ENCODE measurements at places on chromosomes 4 and X. TPM values are rescaled to one million over a fixed set of nuclear protein-coding genes. Genes with fewer than 3 reads are reported as not detected.
A peak's percentile ranks its signal among the peaks of the same experiment; 100 is the strongest.

- no peak for DNase-seq
- no peaks in the 10 kb centered on the region for H3K27me3 ChIP-seq
- no peak overlapping the region for H3K27ac ChIP-seq
These were observed 562.8 kb upstream of the POU3F4 start for GRCh38 chrX:82945332-82945731.

GRCh38 chr4:185280608-185281007 lies 71.2 kb downstream of the SNX25 start:
- no peaks in the 10 kb centered on the region for H3K27me3 ChIP-seq
- H3K36me3 ChIP-seq, result no peaks in the 10 kb centered on the region
- no peak for DNase-seq
- no peak overlapping the region for H3K27ac ChIP-seq
- no peak overlapping the region for H3K4me3 ChIP-seq

- no peak for DNase-seq
- H3K4me3 ChIP-seq, result no peak overlapping the region
- no peaks in the 10 kb centered on the region for H3K36me3 ChIP-seq
- H3K27me3 ChIP-seq, result no peaks in the 10 kb centered on the region
- H3K27ac ChIP-seq, result no peak overlapping the region
- H3K4me1 ChIP-seq, result no peaks in the 10 kb centered on the region
These were observed 334.7 kb upstream of the NDST3 start for GRCh38 chr4:117699595-117699994.

- DNase-seq, result no peak
- H3K36me3 ChIP-seq, result no peaks in the 10 kb centered on the region
- no peaks in the 10 kb centered on the region for H3K4me1 ChIP-seq
- H3K27ac ChIP-seq, result no peak overlapping the region
- peaks cover 53% of the 10 kb centered on the region for H3K27me3 ChIP-seq
These were observed 112.1 kb downstream of the SORCS2 start for GRCh38 chr4:7304436-7304835.

DNA sequence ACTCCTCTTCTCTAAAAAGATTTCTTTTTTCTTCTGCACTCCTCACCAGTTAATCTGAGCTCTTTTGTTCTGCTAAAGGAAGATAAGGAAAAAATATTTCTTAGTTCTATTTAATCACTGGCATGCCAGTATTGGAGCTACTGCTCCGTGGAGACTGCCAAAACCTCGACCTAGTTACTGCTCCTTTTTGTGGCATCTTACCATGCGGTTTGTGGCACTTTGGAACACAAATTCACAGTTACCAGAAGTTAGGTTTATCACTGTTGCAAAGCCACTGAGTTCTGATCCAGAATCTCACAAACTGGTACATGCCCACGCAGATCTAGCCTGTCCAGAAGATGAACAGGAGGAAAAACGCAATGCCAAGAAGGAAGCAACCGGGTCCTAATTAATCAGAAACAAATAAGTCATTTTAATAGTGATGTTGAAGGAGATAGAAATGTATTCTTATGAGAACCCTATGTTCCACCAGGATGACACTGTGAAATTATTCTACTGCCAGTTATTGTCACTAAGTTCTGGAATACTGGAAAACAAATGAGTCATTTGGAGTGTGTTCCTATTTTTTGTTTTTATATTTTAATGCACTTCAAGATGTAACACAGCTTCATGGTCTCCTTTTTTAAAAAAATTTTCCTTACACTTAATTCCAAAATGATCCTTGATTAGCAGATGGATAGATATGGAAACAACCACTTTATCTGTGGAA lies 106.7 kb upstream of the GK2 start:
- DNase-seq, result no peak
- H3K4me3 ChIP-seq, result no peak overlapping the region
- no peak overlapping the region for H3K27ac ChIP-seq

DNA sequence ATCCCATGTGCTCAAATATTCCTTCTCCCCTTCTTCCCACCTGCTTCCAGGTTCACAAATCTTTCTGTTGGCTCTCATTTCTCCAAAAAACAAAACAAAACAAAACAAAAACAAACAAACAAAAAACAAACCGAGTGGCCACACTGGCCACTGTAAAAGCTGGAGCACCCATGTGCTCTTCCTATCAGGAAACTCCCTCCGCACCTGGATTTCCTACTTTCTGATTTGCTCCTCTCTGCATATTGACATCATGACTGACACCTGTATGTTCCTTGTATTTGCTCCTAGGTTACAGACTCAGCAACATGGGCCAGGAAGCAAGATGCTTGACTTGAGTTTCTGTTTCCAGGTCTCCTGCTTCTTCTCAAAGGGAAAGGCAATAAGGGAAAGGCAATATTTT lies 258.8 kb downstream of the GPC3 start:
- H3K27me3 ChIP-seq, result no peaks in the 10 kb centered on the region
- no peak for DNase-seq
- no peak overlapping the region for H3K27ac ChIP-seq

DNA sequence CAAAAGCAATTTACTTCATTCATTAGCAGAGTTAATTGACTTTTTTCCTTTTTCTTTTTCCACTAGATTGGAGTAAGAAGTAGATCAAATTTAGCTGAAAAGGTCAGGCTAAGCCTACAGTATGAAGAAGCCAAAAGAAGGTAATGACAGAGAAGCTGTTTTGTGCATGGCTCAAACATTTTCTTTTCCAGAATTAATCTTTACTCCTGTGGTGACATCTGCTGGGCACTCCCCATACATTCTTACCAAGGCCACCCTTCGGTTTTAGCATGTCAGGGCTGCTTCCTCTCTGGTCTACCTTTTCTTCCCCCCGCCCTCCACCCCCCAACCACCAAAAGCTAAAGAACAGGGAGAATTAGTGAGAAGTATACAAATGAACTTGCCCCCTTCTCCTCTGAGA lies 70.2 kb downstream of the CLDN22 start:
- H3K36me3 ChIP-seq, result no peaks in the 10 kb centered on the region
- DNase-seq, result no peak
- H3K27ac ChIP-seq, result no peak overlapping the region
- H3K4me3 ChIP-seq, result no peak overlapping the region

GRCh38 chr4:180394730-180395129 lies 1848.5 kb upstream of the TENM3 start:
- H3K36me3 ChIP-seq, result peaks cover 8% of the 10 kb centered on the region
- H3K4me1 ChIP-seq, result no peaks in the 10 kb centered on the region
- peak overlapping the region; percentile 71 for H3K4me3 ChIP-seq
- H3K27me3 ChIP-seq, result no peaks in the 10 kb centered on the region
- H3K27ac ChIP-seq, result peak overlapping the region; percentile 80
- DNase-seq, result no peak

DNA sequence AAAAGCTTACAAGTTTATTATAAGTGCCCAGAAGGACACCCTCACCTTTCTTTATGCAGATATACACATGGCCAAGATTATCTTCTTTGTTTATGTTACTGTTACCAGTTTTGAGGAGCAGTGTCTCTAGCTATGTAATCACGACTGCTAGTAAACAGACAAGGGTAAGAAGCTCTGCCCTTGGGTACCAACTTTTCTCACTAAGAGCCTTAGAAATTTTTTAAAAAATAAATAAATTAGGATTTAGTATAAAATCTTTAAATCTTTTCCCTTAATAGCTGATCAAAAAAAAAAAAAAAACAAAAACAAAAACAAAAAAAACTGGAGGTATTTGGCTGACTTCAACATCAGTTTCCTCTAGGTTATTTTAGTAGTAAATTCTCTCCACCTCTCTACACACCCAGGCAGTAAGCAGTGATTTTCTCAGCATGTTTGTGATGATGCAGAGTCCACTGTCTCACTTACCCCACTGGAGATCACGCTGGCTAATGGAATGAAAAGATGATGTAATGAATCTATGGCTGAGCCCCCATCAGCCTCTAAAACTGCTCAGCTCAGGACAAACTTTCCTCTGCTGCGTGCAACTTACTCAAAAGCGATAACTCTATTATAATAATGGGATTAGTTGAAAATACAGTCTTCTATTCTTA lies 125.9 kb downstream of the FRYL start:
- H3K27me3 ChIP-seq, result no peaks in the 10 kb centered on the region
- H3K4me3 ChIP-seq, result no peak overlapping the region
- peaks cover 38% of the 10 kb centered on the region for H3K36me3 ChIP-seq
- peaks cover 49% of the 10 kb centered on the region for H3K4me1 ChIP-seq
- H3K27ac ChIP-seq, result no peak overlapping the region

GRCh38 chrX:153909024-153909979 lies 4.8 kb downstream of the AVPR2 start:
- no peaks in the 10 kb centered on the region for H3K27me3 ChIP-seq
- no peak for DNase-seq

DNA sequence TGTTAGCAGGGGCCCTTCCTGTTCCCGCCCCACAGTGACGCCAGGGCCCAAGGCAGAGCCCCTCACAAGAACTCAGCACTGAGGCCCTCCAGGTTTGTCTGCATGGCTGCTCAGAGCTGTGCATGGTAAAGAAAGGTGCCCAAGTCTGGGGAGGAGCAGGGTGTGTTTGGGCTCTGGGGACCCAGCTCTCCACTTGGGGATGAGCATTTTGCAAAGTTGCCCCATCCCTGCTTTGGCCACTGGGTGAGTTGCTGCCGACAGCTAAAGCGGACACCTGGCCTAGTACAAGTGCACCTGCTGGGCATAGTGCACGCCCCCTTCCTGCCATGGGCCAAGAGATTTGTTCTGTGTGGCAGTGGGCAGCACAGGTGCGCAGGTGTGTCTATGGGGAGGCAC lies 2.0 kb upstream of the MXD4 start:
- H3K4me3 ChIP-seq, result peak overlapping the region; percentile 55
- H3K27ac ChIP-seq, result no peak overlapping the region
- H3K4me1 ChIP-seq, result no peaks in the 10 kb centered on the region

Gene GPR143
- not detected for polyA plus RNA-seq

Gene C4orf36
- not detected for polyA plus RNA-seq

Gene XPNPEP2
- polyA plus RNA-seq, result not detected

All from naive thymus-derived CD8-positive, alpha-beta T cell (primary cell).